Pulmonary artery endothelial cell (primary cell): ENCODE measurements at places on chromosomes 1 and 21. TPM values are rescaled to one million over a fixed set of nuclear protein-coding genes. Genes with fewer than 3 reads are reported as not detected.

- DNase-seq, result no peak
These were observed 9.6 kb upstream of the ADORA1 start for GRCh38 chr1:203117611-203118575.

DNA sequence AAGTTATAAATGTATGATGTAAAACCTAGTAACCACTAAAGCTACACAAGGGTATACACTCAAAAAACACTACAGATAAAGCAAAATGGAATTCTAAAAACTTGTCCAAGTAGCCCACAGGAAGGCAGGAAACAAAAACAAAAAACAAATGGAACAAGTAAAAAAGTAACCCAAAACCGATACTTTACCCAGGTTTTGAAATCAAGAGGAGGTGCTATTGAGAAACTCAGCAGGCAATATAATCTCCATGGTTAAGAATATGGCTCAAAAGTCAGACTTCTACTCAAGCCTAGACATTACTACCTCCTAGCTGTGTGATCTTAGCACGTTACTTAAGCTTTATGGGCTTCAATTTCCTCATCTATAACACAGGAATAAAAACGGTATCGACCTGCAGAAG, 13.3 kb downstream of the RBBP5 start:
- no peak for DNase-seq

- DNase-seq, result no peak
These were observed 9.8 kb downstream of the PEX14 start for GRCh38 chr1:10484521-10484920.

- DNase-seq, result peak; percentile 100
These were observed 43.0 kb downstream of the SLC9A1 start for GRCh38 chr1:27111626-27112573.

GRCh38 chr1:98090351-98090750, 169.5 kb upstream of the DPYD start:
- no peak for DNase-seq

DNA sequence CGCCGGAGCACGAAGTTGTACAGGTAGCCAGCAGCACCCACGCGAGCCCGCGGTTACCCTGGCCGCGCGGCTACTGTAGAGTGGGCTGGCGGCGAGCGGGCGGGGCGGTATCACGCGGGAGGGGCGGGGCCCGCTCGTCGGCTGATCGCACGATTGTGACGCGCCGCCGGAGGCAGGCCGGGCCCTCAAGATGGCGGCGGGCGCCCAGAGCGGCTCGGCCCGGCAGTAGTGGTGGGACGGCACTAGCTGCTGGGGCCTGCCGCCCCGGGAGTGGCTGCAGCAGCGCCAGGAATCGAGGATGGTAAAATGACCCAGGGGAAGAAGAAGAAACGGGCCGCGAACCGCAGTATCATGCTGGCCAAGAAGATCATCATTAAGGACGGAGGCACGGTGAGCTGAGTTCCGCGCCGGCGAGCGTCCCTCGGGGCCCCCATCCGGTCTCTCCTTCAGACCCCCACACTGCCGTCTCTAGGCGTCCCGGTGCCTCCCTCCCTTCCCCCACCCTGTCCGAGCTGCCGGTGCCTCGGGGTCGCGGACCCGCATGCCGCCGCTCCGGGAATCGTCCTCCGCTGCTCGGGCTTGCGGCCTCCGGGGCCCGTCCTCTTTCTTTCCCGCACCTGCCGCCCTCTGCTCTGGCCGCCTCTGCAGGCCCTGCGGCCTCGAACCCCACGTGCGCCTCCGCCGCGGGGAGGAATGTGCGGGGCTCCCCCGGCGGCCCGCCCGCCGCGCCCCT, 68.3 kb downstream of the SLC35A3 start:
- peak; percentile 58 for DNase-seq

GRCh38 chr1:159889202-159889601, 10.8 kb downstream of the CFAP45 start:
- no peak for DNase-seq

GRCh38 chr1:66135161-66135560, 342.5 kb downstream of the PDE4B start:
- DNase-seq, result no peak

DNA sequence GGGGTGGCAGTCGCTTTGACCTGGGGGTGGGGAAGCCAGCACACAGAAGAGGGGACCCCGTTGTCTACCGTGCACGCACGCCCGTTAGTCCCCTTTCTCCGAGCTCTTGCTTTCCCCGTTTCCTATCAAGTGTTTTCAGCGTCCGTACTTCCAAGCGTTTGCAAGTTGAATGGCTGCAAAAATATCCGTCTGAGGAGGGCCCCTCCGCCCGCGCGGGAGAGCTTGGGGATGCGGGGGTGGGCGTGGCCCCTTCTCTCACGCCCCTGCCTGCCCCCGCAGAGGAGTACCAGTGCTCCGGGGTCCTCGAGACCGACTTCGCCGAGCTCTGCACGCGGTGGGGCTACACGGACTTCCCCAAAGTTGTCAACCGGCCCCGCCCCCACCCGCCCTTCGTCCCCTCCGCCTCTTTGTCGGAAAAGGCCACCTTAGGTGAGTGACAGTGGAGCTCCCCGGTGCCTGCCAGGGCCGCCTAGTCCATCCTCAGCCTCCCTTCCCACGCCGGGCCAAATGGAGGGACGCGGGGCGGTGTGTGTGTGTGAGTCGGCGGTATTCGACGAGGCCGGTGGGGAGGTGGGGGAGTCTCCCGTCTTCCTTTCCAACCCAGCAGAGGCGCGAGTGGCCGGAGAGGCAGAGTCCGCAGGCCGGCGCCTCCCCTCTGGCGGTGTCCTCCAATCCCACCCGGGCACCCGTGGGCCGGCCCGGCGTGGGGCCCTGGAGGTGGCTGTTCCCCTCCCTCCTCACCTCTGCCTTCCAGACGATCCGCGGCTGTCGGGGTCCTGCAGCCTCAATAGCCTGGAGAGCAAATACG, 3.4 kb downstream of the LRRC71 start:
- no peak for DNase-seq

Gene PIGM
- total RNA-seq, result 3.7 and 4.4 TPM in 2 replicates

Gene CNR2
- total RNA-seq, result not detected in 2 replicates

Gene BEND5
- total RNA-seq, result not detected in 2 replicates

Gene GRIK3
- not detected in 2 replicates for total RNA-seq

Gene SEC16B
- 0.53 and 0.85 TPM in 2 replicates for total RNA-seq

Gene FMOD
- 0.07 and 0.67 TPM in 2 replicates for total RNA-seq
